ENCODE measurements at places on chromosomes 1 and 21.

GRCh38 chr1:201556841-201557571, 18.1 kb downstream of the NAV1 start:
- no peak for DNase-seq

- no peak for DNase-seq
Observed at GRCh38 chr1:159076438-159077119, at the start of gene AIM2. Gene AIM2, minus strand, starts transcription at chr1:159076766. Its CDS starts 3,267 bp downstream, at chr1:159073499.

GRCh38 chr1:12475530-12475934, 142.5 kb downstream of the DHRS3 start:
- DNase-seq = no peak

DNA sequence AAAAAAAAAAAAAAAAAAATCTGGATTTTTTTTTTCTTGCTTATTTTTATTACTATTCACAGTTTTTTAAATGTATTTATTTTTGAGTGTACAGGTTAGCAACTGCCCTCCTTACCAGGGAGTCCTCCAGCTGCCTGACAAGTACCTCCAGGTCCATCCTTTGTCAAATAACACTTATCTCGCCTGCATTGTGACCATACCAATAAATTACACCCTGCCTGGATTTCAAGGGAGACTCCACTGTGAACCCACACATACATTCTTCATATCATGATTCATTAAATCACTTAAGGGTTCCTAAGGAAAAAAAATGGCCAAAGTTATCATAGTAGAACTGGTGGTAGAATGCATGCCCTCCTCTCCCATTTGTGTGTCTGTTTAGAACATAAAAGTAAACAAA, 38.4 kb downstream of the EEIG2 start:
- no peak for DNase-seq

- no peak for DNase-seq
Observed at GRCh38 chr1:218353656-218354055, 8.5 kb downstream of the TGFB2 start.

DNA sequence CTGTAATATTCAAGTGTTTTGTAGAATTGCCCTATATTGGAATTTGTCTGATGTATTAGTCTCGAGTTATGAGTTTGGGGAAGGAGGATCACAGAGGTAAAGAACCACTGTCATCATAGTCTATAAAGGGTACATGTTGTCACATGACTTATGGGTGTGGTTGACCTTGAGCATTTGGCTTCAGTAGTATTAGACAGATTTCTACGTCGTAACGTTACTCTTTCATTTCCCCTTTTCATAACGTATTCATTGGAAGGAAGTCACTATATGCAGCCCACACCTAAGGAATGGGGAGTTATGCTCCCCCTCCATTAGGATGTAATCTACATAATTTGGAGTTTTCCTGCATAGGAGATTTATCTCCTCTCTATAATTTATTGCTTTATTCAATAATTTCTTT, 110.1 kb upstream of the VAV3 start:
- no peak for DNase-seq

DNA sequence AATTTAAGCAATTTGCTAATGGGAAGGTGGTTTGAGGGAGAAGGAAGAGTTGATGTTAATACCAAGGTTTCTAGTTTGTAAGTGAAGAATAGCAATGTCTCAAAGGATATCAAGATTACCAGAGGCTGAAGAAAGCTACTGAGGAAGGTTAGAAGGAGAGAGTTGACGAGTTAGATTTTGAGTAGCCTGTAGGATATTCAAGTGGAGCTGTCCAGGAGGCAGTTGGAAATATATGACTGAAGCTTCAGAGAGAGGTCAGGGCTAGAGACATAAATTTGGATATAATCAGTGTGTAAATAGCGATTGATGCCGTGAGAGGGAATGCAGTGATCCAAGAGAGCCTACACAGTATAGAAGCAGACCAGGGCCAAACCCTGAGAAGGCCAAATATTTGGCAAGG, 48.4 kb downstream of the PBX1 start:
- DNase-seq = no peak

DNA sequence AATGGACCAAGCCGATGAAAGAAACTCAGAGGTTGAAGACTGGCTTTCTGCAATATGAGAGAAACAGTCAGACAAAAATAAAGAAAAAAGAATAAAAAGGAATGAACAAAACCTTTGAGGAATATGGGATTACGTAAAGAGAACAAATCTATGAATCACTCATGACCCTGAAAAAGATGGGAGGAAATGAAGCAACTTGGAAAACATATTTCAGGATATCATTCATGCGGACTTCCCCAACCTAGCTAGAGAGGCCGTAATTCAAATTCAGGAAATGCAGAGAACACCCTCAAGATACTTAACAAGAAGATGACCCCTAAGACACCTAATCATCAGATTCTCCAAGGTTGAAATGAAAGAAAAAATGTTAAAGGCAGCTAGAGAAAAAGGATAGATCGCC, 705.3 kb upstream of the CHRM3 start:
- DNase-seq = no peak

GRCh38 chr1:204791453-204792353, 79.0 kb upstream of the NFASC start:
- DNase-seq = peak; percentile 44

- no peak for DNase-seq
Observed at GRCh38 chr1:44678626-44679025, 4.1 kb downstream of the ARMH1 start.

DNA sequence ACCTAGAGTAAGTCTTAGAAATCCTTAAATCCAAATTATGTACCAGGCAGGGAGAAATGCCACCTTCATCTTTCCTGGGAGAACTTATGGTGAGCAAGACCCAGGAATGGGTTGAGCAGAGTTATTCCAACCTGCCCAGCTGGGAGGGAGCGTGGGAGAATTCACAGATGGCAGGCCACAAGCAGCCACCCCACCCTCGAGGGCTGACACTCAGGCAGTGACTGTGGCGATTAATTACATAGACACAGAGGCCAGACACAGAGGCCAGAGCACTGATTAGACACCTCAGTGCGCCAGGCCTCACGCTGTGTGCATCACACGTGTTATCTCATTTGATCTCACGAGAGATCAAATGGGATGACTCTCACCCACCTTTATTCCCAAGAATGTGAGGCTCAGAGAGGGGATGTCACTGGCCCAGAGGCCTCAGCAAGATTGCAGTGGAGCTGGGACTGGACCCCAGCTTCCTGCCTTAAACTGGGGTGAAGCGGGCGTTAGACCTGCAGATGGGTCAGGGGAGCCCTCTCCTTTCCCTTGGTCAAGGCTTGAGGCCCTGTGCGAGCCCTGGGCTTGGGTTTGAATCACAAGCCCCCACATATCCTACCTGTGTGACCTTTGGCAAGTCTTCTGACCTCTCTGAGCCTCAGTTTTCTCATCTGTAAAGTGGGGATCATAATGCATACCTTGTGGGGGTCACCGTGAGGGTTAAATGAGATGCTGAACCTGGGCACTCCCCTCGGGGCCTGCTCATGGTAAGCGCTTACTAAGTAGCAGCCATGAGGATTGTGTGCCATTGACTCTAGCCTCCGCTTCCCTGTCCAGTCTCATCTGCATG, 28.8 kb upstream of the PADI4 start:
- DNase-seq = no peak
